ENCODE measurements at places on chromosomes 1 and 21. TPM values are rescaled to one million over a fixed set of nuclear protein-coding genes. Genes with fewer than 3 reads are reported as not detected.

GRCh38 chr21:25640202-25640942 lies 1.3 kb downstream of the JAM2 start:
- peak overlapping the region; percentile 79 for H3K4me3 ChIP-seq
- peak overlapping the region; percentile 60 for H3K27ac ChIP-seq
- DNase-seq, result peak; percentile 63

GRCh38 chr1:117702654-117703053 lies 96.8 kb downstream of the TENT5C start:
- peaks cover 16% of the 10 kb centered on the region for H3K27me3 ChIP-seq
- H3K4me1 ChIP-seq, result peaks cover 6% of the 10 kb centered on the region
- no peak overlapping the region for H3K4me3 ChIP-seq

Gene RGS8
- total RNA-seq, result not detected

GRCh38 chr1:184892116-184892515 lies 82.2 kb downstream of the NIBAN1 start:
- peak; percentile 58 for DNase-seq
- H3K4me3 ChIP-seq, result no peak overlapping the region
- H3K36me3 ChIP-seq, result peaks cover 31% of the 10 kb centered on the region
- H3K27me3 ChIP-seq, result no peaks in the 10 kb centered on the region
- H3K27ac ChIP-seq, result peak overlapping the region; percentile 61

GRCh38 chr1:30749691-30750583 lies 7.6 kb downstream of the LAPTM5 start:
- H3K4me1 ChIP-seq, result peaks cover 89% of the 10 kb centered on the region
- no peaks in the 10 kb centered on the region for H3K27me3 ChIP-seq
- H3K27ac ChIP-seq, result peak overlapping the region; percentile 99
- peak overlapping the region; percentile 89 for H3K4me3 ChIP-seq
- peak; percentile 89 for DNase-seq
- peaks cover 51% of the 10 kb centered on the region for H3K36me3 ChIP-seq

Gene IGSF3
- 2.2 TPM for total RNA-seq

Gene MIB2
- total RNA-seq, result 34.1 TPM

DNA sequence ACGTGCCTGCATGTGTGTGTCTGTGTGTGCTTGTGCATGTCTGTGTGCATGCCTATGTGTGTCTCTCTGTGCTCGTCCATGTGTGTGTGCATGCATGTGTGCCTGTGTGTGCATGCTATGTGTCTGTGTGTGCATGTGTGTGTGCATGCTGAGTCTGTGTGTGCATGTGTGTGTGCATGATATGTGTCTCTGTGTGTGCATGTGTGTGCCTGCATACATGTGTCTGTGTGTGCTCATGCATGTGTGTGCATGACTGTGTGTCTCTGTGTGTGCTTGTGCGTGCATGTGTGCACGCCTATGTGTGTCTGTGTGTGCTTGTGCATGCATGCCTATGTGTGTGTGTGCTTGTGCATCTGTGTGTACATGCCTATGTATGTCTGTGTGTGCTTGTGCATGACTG lies 52.3 kb downstream of the TCP10L start:
- peaks cover 5% of the 10 kb centered on the region for H3K4me1 ChIP-seq
- H3K4me3 ChIP-seq, result no peak overlapping the region
- no peak overlapping the region for H3K27ac ChIP-seq
- no peaks in the 10 kb centered on the region for H3K36me3 ChIP-seq
- peaks cover 2% of the 10 kb centered on the region for H3K27me3 ChIP-seq

- DNase-seq, result no peak
- no peaks in the 10 kb centered on the region for H3K27me3 ChIP-seq
- no peak overlapping the region for H3K27ac ChIP-seq
- H3K36me3 ChIP-seq, result no peaks in the 10 kb centered on the region
- H3K4me3 ChIP-seq, result no peak overlapping the region
- H3K4me1 ChIP-seq, result no peaks in the 10 kb centered on the region
Observed at GRCh38 chr21:16309250-16309971, 579.6 kb downstream of the USP25 start.

DNA sequence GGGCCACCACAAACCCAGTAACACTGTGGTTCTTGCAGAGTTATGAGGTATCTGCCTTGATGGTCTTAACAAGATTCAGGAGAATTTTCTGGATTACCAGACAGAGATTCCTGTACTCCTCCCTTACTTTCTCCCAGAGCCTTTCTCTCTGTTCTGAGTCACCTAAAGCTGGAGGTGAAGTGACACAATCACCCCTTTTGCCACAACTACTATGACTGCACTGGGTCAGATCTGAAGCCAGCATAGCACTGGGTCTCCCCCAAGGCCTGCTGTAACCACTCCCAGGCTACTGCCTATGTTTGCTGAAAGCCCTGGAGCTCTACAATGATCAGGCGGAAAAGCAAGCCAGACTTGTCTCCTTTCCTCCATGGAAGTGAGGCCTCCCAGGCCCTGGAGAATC lies 156.7 kb upstream of the NEGR1 start:
- H3K4me3 ChIP-seq, result no peak overlapping the region
- no peaks in the 10 kb centered on the region for H3K4me1 ChIP-seq
- H3K27ac ChIP-seq, result no peak overlapping the region
- DNase-seq, result no peak

GRCh38 chr1:153341431-153341934 lies 7.2 kb downstream of the PGLYRP4 start:
- H3K36me3 ChIP-seq, result no peaks in the 10 kb centered on the region
- no peak overlapping the region for H3K27ac ChIP-seq
- H3K27me3 ChIP-seq, result peaks cover 30% of the 10 kb centered on the region
- peak; percentile 45 for DNase-seq
- H3K4me1 ChIP-seq, result peaks cover 30% of the 10 kb centered on the region

DNA sequence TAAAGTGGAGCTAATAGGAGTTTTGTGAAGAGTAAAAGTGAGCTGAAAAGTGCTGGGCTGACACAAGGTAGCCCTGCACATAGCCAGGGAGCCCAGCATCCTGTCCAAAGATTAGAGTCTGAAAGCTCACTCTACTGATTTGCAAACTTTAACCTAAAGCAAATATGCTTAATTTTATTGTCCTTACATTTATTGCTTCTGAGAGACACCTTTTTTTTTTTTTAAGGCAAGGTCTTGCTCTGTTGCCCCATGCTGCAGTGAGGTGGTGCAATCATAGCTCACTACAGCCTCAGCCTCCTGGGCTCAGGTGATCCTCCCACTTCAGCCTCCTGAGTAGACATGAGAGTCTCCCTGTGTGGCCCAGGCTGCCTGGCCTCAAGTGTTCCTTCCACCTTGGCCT lies 16.5 kb downstream of the MGST3 start:
- no peaks in the 10 kb centered on the region for H3K27me3 ChIP-seq
- H3K4me1 ChIP-seq, result peaks cover 16% of the 10 kb centered on the region
- no peak for DNase-seq
- H3K36me3 ChIP-seq, result peaks cover 8% of the 10 kb centered on the region

DNA sequence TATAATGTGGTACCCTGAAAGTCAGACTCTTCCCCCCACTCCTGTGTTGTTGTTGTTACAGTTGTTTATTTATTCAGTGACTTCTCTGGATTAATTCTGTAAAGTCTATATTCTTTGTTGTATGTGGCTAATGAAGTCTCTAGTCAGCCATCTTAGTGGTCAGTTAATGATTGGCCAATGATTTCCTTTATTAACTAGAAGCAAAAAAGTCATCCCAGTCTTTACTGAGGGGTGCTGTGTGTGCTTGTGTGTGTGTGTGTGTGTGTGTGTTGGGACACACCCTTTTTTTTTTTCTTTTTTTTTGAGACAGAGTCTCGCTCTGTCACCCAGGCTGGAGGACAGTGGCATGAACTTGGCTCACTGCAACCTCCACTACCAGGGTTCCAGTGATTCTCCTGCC lies 37.3 kb upstream of the HYI start:
- peaks cover 20% of the 10 kb centered on the region for H3K27me3 ChIP-seq
- H3K27ac ChIP-seq, result no peak overlapping the region
- H3K4me3 ChIP-seq, result no peak overlapping the region
- peaks cover 6% of the 10 kb centered on the region for H3K36me3 ChIP-seq
- H3K4me1 ChIP-seq, result no peaks in the 10 kb centered on the region

DNA sequence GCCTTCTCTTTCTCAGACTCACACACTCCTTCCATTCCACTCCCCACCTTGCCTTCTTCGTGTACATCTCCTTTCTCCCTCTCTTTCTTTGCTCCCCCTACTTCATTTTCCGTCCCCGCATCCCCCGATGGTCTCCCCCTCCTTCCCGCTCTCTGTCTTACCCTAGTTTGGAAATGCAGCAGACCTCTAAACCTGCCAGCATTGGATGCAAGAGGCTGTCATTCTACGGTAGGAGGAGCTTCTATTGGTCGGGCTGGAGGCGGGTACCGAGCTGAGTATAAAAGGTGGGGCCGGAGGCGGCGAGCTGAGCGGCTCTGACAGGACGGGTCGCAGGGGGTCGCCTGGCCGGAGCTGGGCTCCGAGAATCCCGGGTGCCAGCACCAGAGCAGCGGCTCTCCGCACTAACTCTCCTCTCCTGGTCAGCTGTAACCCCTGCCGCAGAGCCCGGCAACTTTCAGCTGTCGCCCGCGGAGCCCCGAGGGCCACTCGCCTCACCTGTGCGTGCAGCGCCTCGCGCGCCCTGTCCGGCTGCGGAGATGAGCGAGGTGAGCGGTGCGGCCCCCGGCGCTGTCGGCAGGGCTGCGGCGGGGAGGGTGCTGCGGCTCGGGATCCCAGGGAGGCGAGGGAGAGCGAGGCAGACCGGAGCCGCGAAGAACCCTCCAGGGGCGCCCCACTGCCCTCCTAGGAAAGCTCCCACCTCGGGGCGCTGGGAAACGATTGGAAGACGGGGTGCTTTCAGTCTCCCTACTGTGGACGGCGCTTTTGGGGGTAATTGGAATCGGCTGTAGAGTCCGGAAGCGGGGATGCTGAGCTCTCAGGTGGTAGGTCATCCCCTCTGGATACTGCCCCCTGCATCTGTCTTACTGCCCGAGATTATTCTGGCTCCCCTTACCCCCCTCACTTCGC lies at the start of gene PCP4L1:
Gene PCP4L1, plus strand, starts transcription at position 307 of the 906 bp plus-strand sequence. Its CDS starts 230 bp downstream, at position 537.
- peaks cover 11% of the 10 kb centered on the region for H3K36me3 ChIP-seq
- peaks cover 9% of the 10 kb centered on the region for H3K4me1 ChIP-seq
- DNase-seq, result peak; percentile 81
- H3K27ac ChIP-seq, result no peak within 1 kb of the TSS
- peaks cover 61% of the 10 kb centered on the region for H3K27me3 ChIP-seq
- peak within 1 kb of the TSS; percentile 74 for H3K4me3 ChIP-seq

Gene SPATA45
- not detected for total RNA-seq

GRCh38 chr1:101365186-101365585 lies 128.4 kb downstream of the S1PR1 start:
- H3K36me3 ChIP-seq, result no peaks in the 10 kb centered on the region
- no peak overlapping the region for H3K4me3 ChIP-seq
- H3K27ac ChIP-seq, result no peak overlapping the region
- DNase-seq, result no peak

DNA sequence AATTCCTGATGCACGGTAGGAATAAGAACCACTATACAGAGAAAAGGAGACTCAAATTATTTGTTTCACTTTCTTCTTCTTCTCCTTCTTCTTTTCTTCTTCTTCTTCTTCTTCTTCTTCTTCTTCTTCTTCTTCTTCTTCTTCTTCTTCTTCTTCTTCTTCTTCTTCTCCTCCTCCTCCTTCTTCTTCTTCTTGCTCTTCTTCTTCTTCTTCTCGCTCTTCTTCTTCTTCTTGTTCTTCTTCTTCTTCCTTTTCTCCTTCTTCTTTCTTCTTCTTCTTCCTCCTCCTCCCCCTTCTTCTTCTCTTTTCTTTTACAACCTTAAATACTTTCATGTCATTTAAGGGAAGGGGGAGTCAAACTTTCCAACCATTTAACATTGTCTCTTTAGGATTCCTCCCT lies 11.0 kb upstream of the GPR88 start:
- H3K27ac ChIP-seq, result no peak overlapping the region
- no peak overlapping the region for H3K4me3 ChIP-seq
- H3K4me1 ChIP-seq, result peaks cover 16% of the 10 kb centered on the region
- DNase-seq, result no peak
- H3K27me3 ChIP-seq, result peaks cover 5% of the 10 kb centered on the region

GRCh38 chr1:172781513-172782140 lies 122.7 kb downstream of the FASLG start:
- DNase-seq, result peak; percentile 28
- H3K27ac ChIP-seq, result no peak overlapping the region
- H3K36me3 ChIP-seq, result peaks cover 1% of the 10 kb centered on the region
- no peak overlapping the region for H3K4me3 ChIP-seq
- H3K4me1 ChIP-seq, result peaks cover 6% of the 10 kb centered on the region

GRCh38 chr21:28953247-28953646 lies 39.4 kb downstream of the LTN1 start:
- peaks cover 25% of the 10 kb centered on the region for H3K4me1 ChIP-seq
- H3K36me3 ChIP-seq, result peaks cover 56% of the 10 kb centered on the region
- no peaks in the 10 kb centered on the region for H3K27me3 ChIP-seq
- H3K27ac ChIP-seq, result peak overlapping the region; percentile 18
- DNase-seq, result no peak

GRCh38 chr1:236590553-236591150 lies 13.7 kb downstream of the HEATR1 start:
- peaks cover 8% of the 10 kb centered on the region for H3K4me1 ChIP-seq
- no peaks in the 10 kb centered on the region for H3K27me3 ChIP-seq
- H3K4me3 ChIP-seq, result no peak overlapping the region
- peaks cover 59% of the 10 kb centered on the region for H3K36me3 ChIP-seq
- DNase-seq, result no peak
- H3K27ac ChIP-seq, result no peak overlapping the region

GRCh38 chr1:95558791-95559190 lies 324.8 kb downstream of the RWDD3 start:
- H3K4me1 ChIP-seq, result no peaks in the 10 kb centered on the region
- no peaks in the 10 kb centered on the region for H3K27me3 ChIP-seq
- H3K36me3 ChIP-seq, result no peaks in the 10 kb centered on the region
- DNase-seq, result peak; percentile 15
- H3K4me3 ChIP-seq, result no peak overlapping the region

DNA sequence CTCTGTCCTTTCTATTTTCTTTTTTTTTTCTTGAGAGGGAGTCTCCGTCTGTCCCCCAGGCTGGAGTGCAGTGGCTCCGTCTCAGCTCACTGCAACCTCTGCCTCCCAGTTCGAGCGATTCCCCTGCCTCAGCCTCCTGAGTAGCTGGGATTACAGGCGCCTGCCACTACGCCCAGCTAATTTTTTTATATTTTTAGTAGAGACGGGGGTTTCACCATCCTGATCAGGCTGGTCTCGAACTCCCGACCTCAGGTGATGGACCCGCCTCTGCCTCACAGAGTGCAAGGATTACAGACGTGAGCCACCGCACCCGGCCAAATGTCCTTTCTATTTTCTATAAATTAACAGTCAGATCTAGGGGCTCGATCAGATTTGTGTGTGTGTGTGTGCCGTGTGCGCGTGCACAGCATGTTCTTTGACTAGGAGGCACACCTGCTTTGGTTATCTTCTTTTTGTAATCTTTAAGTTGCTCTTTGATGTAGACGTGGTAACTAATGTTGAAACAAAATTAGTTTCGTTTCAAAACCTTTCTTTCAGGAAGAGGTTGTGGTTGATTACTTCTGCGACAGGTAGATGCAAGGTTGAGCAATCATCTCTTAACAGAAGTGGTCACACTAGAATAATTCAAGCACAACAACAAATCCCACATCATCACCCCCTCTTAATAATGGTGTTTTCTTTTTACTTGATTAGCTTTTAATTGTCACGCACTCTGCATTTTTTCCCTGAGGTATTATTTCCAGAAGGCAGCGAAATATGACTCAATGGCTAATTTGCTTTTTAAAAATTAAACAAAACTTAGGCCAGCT lies 779 bp upstream of the DEGS1 start:
- peak; percentile 84 for DNase-seq
- peak overlapping the region; percentile 97 for H3K27ac ChIP-seq
- peaks cover 24% of the 10 kb centered on the region for H3K36me3 ChIP-seq
- H3K4me3 ChIP-seq, result peak overlapping the region; percentile 87
- H3K27me3 ChIP-seq, result peaks cover 3% of the 10 kb centered on the region
- peaks cover 45% of the 10 kb centered on the region for H3K4me1 ChIP-seq

GRCh38 chr1:40939320-40940059 lies 40.0 kb upstream of the CTPS1 start:
- H3K27ac ChIP-seq, result no peak overlapping the region
- H3K4me1 ChIP-seq, result no peaks in the 10 kb centered on the region
- H3K36me3 ChIP-seq, result no peaks in the 10 kb centered on the region
- no peak for DNase-seq
- no peak overlapping the region for H3K4me3 ChIP-seq

GRCh38 chr1:177170756-177171535 lies at the start of gene BRINP2:
Gene BRINP2 (plus strand): TSS chr1:177170958. CDS start chr1:177229877, 58,919 bp downstream.
- DNase-seq, result no peak
- no peaks in the 10 kb centered on the region for H3K36me3 ChIP-seq
- no peak within 1 kb of the TSS for H3K4me3 ChIP-seq
- H3K27ac ChIP-seq, result no peak within 1 kb of the TSS
